ENCODE measurements at places on chromosomes 7 and 10.

- DNase-seq = peak; percentile 34
Measured at GRCh38 chr10:105063796-105064195, 422.7 kb downstream of the SORCS3 start.

- DNase-seq = no peak
Measured at GRCh38 chr7:112481833-112482670, 1.3 kb downstream of the LSMEM1 start.

- no peak for DNase-seq
Measured at GRCh38 chr7:3056234-3057065, 12.8 kb upstream of the CARD11 start.

DNA sequence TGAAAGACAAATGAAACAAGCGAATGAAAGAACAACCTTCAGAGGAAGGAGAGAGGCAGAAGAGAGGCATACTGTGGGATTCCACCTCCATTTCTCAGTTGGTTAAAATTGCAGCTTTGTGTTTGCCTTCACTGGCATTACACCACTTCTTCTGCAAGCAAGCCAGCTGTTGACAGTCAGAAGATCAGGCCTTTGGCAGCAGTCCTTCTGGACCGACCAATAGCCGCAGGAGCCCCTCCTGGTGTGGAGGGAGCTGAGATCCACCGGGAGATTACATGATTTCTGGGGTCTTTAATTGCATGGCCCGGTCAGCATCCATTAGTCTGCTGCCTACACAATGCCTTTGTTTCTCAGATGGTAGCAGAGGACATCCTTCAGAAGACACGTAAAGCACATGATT, 206.7 kb downstream of the ADAM12 start:
- no peak for DNase-seq

DNA sequence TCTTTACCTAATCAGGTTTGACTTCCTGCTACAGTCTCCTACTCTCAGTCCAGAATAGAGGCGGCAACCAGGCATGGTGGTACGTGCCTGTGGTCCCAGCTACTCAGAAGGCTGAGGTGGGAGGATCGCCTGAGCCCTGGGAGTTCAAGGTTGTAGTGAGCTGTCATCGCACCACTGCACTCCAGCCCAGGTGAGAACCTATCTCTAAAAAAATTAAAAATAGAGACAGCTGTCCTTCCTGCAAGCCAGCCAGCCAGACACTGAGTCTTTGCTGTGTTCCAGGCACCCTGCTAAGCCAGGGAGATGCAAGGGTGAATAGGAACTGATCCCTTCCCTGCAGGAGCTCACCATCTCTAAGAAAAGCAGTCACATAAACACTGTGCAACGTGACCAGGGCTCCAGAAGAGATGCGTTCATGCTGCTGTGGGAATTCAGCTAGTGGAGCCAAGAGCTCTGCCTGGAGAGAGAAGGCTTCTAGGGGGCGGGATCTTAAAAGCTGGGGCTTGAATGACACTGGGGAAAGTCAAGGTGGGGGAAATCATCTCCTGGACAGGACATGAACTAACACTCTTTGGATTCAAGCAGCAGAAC, 22.1 kb upstream of the SLIT1 start:
- no peak for DNase-seq

GRCh38 chr7:43430411-43430810, 152.5 kb upstream of the STK17A start:
- no peak for DNase-seq

- DNase-seq = no peak
Measured at GRCh38 chr7:68043546-68043945, 1046.9 kb downstream of the TYW1 start.

DNA sequence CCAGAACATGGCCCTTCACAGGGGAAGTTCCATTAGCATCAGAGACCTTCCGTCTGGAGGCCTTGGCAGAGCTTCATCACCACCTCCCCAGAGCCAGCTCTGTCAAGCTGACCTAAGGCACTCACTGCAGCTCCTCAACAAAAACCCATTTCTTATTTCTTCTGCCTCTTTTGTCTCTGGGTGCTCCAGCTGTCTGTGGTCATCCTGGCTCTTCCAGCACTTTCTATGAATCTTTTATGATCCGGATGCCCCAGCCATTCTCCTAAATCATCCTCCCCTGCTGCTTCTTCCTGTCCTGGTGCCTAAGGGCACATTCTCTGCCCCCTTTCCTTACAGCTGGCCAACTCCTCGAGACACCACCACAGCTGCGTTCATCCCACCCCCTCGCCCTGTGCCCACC, 171.7 kb upstream of the INSYN2A start:
- no peak for DNase-seq

DNA sequence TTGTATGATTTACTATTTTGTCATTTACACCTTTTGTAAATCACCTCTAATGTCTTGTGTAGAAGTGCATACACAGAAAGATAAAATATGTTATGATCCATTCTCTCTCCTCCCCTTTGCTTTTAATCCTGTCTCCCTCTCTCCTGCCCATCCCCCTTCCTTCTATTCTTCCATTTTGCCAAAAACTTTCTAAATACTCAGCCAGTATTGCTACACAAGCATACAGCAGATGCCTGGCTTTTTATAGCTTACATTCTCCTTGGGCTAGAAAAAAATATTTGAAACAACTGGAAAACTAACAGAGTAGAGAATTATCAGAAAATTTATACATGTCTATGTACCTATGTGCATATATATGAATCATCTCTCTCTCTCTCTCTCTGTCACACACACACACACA, 308.7 kb upstream of the BMPER start:
- DNase-seq = no peak

DNA sequence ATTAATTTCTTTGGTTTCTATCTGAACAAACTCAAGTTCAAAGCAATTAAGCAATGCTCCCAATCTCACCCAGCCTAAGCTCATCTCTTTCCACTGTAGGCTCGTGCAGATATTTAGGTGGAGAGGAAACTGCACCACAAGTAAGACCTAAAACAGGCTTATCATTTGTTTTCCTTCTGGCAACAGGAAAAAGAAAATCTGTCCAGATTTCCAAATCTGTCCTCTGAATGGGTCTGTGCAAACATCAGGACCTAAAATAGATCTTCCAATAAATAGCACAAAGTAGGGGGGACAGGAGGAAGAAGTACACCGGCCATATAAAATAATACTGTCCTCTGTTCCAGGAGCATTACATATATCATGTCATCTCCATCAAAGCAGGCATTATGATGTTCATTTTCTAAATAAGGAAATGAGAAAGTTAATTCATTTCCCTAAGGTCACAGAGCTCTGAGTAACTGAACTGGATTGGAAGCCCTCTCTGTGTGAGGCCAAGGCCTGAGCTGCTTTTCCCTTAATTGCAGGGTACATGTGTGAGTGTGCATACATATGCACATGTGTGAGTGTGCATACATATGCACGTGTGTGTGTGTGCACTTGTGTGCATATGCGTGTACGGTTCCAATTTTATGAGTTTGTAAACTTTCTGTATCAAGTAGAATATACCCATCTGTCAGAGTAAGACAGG, 92.8 kb upstream of the PARD3 start:
- no peak for DNase-seq

Measured in right renal pelvis (tissue), 4 donors.